Sigmoid colon (tissue), 7 donors: ENCODE measurements at places on chromosomes 5 and 9. TPM values are rescaled to one million over a fixed set of nuclear protein-coding genes. Genes with fewer than 3 reads are reported as not detected.

DNA sequence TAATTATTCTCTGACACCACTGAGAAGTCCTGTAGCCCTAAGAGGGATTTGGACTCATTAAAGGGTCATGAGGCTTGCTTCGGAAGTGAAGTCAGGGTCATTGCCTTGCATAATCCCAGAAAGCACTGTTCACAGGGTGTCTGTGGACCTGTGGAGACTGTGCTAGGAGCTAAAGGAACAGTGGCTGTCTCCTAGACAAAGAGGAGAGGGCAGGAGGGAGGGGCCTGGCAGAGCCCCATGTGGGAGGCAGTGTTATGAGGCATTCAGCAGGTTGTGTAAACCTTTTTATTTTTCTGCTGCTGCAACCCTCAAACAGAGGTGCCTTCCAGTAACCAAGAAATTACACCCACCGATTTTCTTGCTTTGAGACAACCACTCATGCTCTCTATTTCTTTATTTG, 3.3 kb downstream of the TMEM174 start:
- DNase-seq: no peak

GRCh38 chr5:68433923-68434879, 218.6 kb downstream of the PIK3R1 start:
- peak; percentile 85 for DNase-seq

GRCh38 chr5:133295520-133295919, 243.7 kb downstream of the HSPA4 start:
- no peak for DNase-seq

DNA sequence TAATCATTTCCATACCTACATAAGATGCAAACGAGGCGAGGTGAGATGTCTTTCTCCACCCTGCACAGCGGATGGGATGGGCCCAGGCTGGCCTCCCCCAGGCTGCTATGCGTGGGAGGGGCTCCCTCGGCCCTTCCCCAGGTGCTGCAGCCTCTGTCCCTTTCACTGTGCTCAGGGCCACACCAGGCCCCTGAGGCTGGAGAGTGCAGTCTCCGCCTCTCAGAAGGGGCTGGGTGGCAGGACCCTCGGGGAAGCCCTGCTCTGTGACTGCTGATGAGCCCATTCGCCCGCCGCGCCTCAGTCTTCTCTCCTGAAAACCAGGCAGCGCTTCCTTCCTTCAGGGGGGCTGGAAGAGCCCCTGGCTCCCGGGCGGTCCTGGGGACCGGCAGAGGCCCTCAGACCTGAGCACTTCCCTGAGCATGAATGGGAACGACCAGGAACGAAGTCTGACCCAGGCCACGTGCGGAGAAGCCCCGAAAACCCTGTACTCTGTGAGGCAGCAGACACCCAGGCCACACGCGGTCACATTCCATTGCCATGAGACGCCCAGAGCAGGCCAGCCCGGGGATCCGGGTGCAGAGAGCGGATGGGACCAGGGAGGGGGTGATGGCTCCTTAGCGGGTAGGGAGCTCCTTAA, 21.9 kb upstream of the NOTCH1 start:
- DNase-seq: peak; percentile 96

- no peak for DNase-seq
Observed at GRCh38 chr5:151751593-151751992, 6.8 kb downstream of the ATOX1 start.

GRCh38 chr9:125649315-125649714, 57.7 kb downstream of the MAPKAP1 start:
- DNase-seq: no peak

The MAPKAP1 gene
- 91.3 TPM for total RNA-seq

The ADGRV1 gene
- 0.83 TPM for total RNA-seq

The SLC36A3 gene
- total RNA-seq: not detected

The HRCT1 gene
- 2.6 TPM for total RNA-seq
